T-cell (primary cell): ENCODE measurements at places on chromosomes 13 and 19. TPM values are rescaled to one million over a fixed set of nuclear protein-coding genes. Genes with fewer than 3 reads are reported as not detected.
A peak's percentile ranks its signal among the peaks of the same experiment; 100 is the strongest.

DNA sequence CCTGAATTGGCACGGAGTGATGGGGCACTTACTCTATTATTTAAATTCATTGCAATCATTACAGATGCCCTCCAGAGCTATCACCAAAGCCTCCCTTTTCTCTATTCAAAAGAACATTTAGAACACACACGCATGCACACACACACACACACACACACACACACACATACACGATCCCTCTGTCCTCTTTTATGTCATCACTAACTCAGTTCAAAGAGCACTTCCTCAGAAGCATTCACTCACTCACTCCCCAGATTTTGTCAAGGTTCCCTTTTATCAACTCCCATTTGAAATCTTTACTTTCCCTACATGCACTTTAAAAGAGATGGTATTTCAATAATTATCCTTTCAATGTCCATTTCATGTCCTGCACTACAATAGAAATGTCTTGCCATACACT, 22.4 kb upstream of the IGFL4 start:
- no peaks in the 10 kb centered on the region for H3K36me3 ChIP-seq
- no peak overlapping the region for H3K27ac ChIP-seq
- H3K4me1 ChIP-seq = no peaks in the 10 kb centered on the region
- DNase-seq = no peak
- H3K27me3 ChIP-seq = no peaks in the 10 kb centered on the region
- H3K4me3 ChIP-seq = no peak overlapping the region

GRCh38 chr13:113229161-113229560, 19.7 kb downstream of the CUL4A start:
- H3K27me3 ChIP-seq = no peaks in the 10 kb centered on the region
- no peak overlapping the region for H3K4me3 ChIP-seq
- H3K4me1 ChIP-seq = no peaks in the 10 kb centered on the region
- H3K27ac ChIP-seq = no peak overlapping the region
- no peak for DNase-seq

WASF3 gene
- total RNA-seq = 0.15 TPM

GRCh38 chr19:10112895-10113591, 1.6 kb downstream of the P2RY11 start:
- peak; percentile 39 for DNase-seq
- H3K27ac ChIP-seq = peak overlapping the region; percentile 81
- H3K4me1 ChIP-seq = peaks cover 2% of the 10 kb centered on the region
- H3K4me3 ChIP-seq = peak overlapping the region; percentile 24

DNA sequence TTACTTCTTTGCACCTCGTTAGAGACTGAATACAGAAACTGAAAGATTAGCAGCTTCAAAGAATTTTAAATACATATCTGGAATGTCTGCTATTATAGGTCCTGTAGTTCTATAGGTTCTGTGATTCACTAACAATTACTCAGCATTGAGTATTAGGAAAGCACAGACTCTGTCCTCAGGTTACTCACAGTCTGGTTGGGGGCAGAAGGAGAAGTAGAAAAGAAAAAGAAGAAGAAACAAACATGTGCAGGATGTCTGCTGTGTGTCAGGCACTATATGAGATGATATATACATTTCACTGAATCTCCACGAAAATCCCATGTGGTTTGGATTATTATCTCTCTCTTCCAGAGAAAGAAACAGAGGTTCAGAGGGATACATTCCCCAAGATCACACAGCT, 40.1 kb downstream of the SERTM1 start:
- H3K4me1 ChIP-seq = no peaks in the 10 kb centered on the region
- no peak overlapping the region for H3K27ac ChIP-seq
- no peaks in the 10 kb centered on the region for H3K27me3 ChIP-seq
- no peaks in the 10 kb centered on the region for H3K36me3 ChIP-seq
- H3K4me3 ChIP-seq = no peak overlapping the region

KRTDAP gene
- total RNA-seq = not detected

PSG1 gene
- not detected for total RNA-seq

DNA sequence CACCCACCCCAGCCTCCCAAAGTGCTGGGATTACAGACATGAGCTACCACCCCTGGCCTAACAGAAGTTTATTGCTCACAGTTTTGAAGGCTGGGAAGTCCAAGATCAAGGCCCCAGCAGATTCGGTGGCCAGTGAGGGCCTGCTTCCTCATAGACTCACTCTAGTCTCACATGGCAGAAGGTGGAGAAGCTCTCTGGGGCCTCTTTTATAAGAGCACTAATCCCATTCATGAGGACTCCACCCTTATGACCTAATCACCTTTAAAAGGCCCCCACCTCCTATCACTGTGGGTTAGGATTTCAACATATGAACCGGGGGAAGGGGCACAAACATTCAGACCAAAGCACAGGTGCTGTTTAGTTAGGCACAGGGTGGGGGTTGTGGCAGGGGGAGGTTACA, 6.9 kb upstream of the SWSAP1 start:
- H3K4me3 ChIP-seq = no peak overlapping the region
- no peaks in the 10 kb centered on the region for H3K27me3 ChIP-seq
- no peak for DNase-seq
- H3K36me3 ChIP-seq = peaks cover 20% of the 10 kb centered on the region
- H3K27ac ChIP-seq = no peak overlapping the region

DNA sequence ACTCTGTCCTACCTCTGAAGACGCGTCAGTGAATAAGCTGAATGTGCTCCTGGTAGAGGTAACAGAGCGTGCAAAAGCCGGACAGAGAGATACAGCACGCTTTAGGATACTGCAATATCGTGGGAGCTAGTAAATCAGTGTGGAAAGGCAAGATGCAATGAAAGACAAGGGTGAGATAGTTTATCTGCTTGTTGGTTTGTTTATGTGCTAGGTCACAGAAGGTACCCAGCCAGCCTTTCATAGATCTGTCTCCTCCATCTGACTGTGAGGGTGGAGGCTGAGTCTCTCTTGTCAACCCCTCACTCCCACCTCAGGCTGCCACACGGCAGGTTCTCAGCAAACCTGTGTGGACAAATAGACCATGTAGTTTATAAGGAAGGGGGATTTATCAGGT, 904 bp upstream of the GIPC1 start:
- peaks cover 4% of the 10 kb centered on the region for H3K27me3 ChIP-seq
- H3K36me3 ChIP-seq = peaks cover 4% of the 10 kb centered on the region
- peaks cover 20% of the 10 kb centered on the region for H3K4me1 ChIP-seq
- H3K4me3 ChIP-seq = no peak overlapping the region
- no peak for DNase-seq

DNA sequence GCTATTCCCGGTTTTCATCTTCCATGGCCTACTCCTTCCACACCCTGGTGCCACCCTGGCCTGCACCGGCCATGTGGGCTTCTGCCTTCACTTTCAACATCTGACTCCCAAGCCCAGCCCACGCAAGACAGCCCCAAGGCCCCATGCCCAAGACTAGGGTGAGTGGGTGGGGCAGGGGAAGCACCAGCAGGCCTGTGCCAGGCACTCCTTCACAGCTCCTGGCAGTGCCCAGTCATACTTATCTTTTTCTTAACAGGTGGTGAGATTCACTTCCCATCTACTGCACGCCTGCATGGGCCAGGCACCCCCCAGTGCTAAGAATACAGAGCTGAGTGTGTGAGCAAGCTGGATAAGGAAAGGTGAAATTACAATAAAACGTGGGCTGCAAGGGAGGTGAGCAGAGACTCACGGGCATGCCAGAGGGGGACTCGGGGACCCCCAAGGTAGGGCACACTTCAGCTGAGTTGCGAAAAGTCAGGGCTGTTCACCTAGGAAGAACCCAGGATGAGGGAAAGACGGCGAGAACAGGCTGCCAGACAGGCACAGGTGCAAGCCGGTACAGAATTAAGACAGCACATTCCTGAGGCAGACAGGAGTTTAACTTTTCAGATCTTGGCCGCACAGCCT, 55.7 kb downstream of the COL4A1 start:
- H3K4me1 ChIP-seq = no peaks in the 10 kb centered on the region
- H3K27ac ChIP-seq = no peak overlapping the region
- no peak for DNase-seq
- H3K36me3 ChIP-seq = no peaks in the 10 kb centered on the region

CGB2 gene
- total RNA-seq = not detected

GRCh38 chr13:60431108-60431700, 34.2 kb downstream of the TDRD3 start:
- no peak overlapping the region for H3K27ac ChIP-seq
- H3K27me3 ChIP-seq = no peaks in the 10 kb centered on the region
- no peak for DNase-seq
- no peaks in the 10 kb centered on the region for H3K4me1 ChIP-seq
- H3K4me3 ChIP-seq = no peak overlapping the region
- H3K36me3 ChIP-seq = no peaks in the 10 kb centered on the region

- H3K4me3 ChIP-seq = peak within 1 kb of the TSS; percentile 83
- peak; percentile 82 for DNase-seq
- peak within 1 kb of the TSS; percentile 59 for H3K27ac ChIP-seq
- H3K4me1 ChIP-seq = peaks cover 57% of the 10 kb centered on the region
- peaks cover 3% of the 10 kb centered on the region for H3K36me3 ChIP-seq
- H3K27me3 ChIP-seq = no peaks in the 10 kb centered on the region
These were observed at the start of gene TRMT1 for GRCh38 chr19:13116282-13117175. Gene TRMT1 (minus strand): TSS chr19:13116740. CDS start chr19:13116399, 341 bp downstream.

GRCh38 chr13:41196620-41197019, 2.3 kb upstream of the KBTBD7 start:
- no peak overlapping the region for H3K4me3 ChIP-seq
- peaks cover 18% of the 10 kb centered on the region for H3K4me1 ChIP-seq
- H3K36me3 ChIP-seq = no peaks in the 10 kb centered on the region
- H3K27ac ChIP-seq = no peak overlapping the region

GRWD1 gene
- 42.6 TPM for total RNA-seq

ERICH6B gene
- not detected for total RNA-seq

GRCh38 chr13:39820606-39821005, 165.1 kb downstream of the COG6 start:
- H3K4me1 ChIP-seq = peaks cover 7% of the 10 kb centered on the region
- H3K27ac ChIP-seq = no peak overlapping the region
- no peak overlapping the region for H3K4me3 ChIP-seq

SELENOV gene
- total RNA-seq = not detected

KLK6 gene
- total RNA-seq = not detected

GRCh38 chr13:109758937-109759480, 27.4 kb downstream of the IRS2 start:
- H3K4me1 ChIP-seq = no peaks in the 10 kb centered on the region
- H3K36me3 ChIP-seq = peaks cover 5% of the 10 kb centered on the region
- H3K27me3 ChIP-seq = no peaks in the 10 kb centered on the region
- H3K4me3 ChIP-seq = no peak overlapping the region

BRME1 gene
- total RNA-seq = 3.6 TPM

ZNF626 gene
- total RNA-seq = 12.1 TPM

GRCh38 chr19:29952177-29952576, 10.1 kb downstream of the URI1 start:
- H3K4me1 ChIP-seq = peaks cover 4% of the 10 kb centered on the region
- no peaks in the 10 kb centered on the region for H3K27me3 ChIP-seq
- peaks cover 5% of the 10 kb centered on the region for H3K36me3 ChIP-seq
- no peak for DNase-seq

GRCh38 chr19:49940482-49940791, 11.1 kb upstream of the NUP62 start:
- DNase-seq = no peak
- H3K4me3 ChIP-seq = no peak overlapping the region
- no peak overlapping the region for H3K27ac ChIP-seq
- H3K36me3 ChIP-seq = no peaks in the 10 kb centered on the region
- peaks cover 15% of the 10 kb centered on the region for H3K4me1 ChIP-seq
- no peaks in the 10 kb centered on the region for H3K27me3 ChIP-seq

GPR12 gene
- not detected for total RNA-seq

ENOX1 gene
- not detected for total RNA-seq

SIGLEC10 gene
- total RNA-seq = 2.3 TPM

GRCh38 chr13:67367399-67367798, 137.3 kb upstream of the PCDH9 start:
- no peaks in the 10 kb centered on the region for H3K36me3 ChIP-seq
- H3K4me3 ChIP-seq = no peak overlapping the region
- H3K27ac ChIP-seq = no peak overlapping the region
- no peak for DNase-seq
- no peaks in the 10 kb centered on the region for H3K27me3 ChIP-seq

DNA sequence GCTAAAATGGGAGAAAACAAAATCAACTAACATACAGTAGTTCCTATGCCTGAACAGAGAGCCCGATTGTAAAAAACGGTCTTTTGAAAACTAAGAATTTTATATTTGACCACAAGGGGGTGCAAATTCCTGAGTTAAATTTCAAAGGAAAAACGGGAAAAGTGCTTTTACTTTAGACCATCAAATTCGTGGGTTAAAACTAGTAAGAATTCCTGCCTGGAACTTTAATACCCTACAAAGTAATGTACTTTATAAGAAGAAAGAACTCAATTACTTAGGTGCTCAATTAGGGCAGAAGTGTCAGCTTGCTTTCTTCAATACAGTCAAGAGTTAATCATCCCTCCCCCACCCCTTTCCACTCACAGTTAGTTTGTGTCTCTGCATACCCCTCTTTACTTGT, 69.8 kb downstream of the KCNRG start:
- DNase-seq = no peak
- peaks cover 35% of the 10 kb centered on the region for H3K4me1 ChIP-seq
- peaks cover 8% of the 10 kb centered on the region for H3K27me3 ChIP-seq
- no peaks in the 10 kb centered on the region for H3K36me3 ChIP-seq
- H3K27ac ChIP-seq = no peak overlapping the region
- no peak overlapping the region for H3K4me3 ChIP-seq

- H3K36me3 ChIP-seq = no peaks in the 10 kb centered on the region
- H3K4me3 ChIP-seq = no peak overlapping the region
- H3K27ac ChIP-seq = no peak overlapping the region
- no peaks in the 10 kb centered on the region for H3K27me3 ChIP-seq
These were observed 1237.8 kb downstream of the SLITRK5 start for GRCh38 chr13:88908961-88909441.

KIR2DL4 gene
- total RNA-seq = 0.25 TPM

DNA sequence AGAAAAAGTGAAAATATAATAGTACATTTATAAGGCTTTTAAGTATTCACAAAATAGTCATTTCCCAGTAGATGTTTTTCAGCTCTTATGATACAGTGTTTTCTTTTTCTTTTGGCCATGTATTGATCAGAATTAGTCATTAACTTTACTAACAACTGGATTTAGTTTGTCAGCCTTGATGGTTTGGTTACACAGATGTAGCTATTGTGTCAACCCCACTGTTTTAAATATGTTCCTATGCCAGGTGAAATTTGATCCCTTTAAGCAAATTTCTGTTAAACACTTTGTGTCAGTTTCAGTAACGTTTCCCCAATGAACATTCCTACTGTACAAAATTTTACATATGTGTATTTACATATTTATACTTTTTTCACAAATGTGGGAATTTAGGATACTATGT, 261.5 kb upstream of the STARD13 start:
- peaks cover 10% of the 10 kb centered on the region for H3K4me1 ChIP-seq
- no peak for DNase-seq
- H3K27me3 ChIP-seq = no peaks in the 10 kb centered on the region
- no peak overlapping the region for H3K27ac ChIP-seq
- no peaks in the 10 kb centered on the region for H3K36me3 ChIP-seq
- no peak overlapping the region for H3K4me3 ChIP-seq

SULT2A1 gene
- total RNA-seq = not detected

PRTN3 gene
- total RNA-seq = 0.50 TPM

ZNF563 gene
- 2.8 TPM for total RNA-seq

DNA sequence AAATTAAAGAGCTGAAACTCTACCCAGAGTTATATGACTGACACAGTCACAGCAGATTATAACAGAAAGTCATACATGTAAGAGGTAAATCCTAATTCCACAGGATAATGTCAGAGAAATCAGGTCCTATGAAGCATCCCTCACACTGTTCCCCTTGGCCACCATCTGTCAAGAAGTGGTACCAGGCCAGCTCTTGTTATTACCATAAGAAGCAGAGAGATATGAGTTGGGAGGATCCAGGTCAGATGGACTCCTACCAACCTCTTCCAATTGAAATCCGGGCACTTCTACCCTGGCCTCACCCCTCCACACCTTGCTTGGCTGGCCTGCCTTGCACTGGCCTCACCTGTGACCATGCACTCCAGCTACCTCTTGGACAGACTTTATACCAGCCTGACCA, 353.2 kb downstream of the DNAJC15 start:
- DNase-seq = no peak
- H3K27me3 ChIP-seq = no peaks in the 10 kb centered on the region
- H3K27ac ChIP-seq = no peak overlapping the region
- no peaks in the 10 kb centered on the region for H3K4me1 ChIP-seq
- no peak overlapping the region for H3K4me3 ChIP-seq
